ENCODE measurements at places on chromosomes 2 and 18.

- no peak for DNase-seq
These were observed 5.4 kb downstream of the ARHGAP28 start for GRCh38 chr18:6734726-6735430.

DNA sequence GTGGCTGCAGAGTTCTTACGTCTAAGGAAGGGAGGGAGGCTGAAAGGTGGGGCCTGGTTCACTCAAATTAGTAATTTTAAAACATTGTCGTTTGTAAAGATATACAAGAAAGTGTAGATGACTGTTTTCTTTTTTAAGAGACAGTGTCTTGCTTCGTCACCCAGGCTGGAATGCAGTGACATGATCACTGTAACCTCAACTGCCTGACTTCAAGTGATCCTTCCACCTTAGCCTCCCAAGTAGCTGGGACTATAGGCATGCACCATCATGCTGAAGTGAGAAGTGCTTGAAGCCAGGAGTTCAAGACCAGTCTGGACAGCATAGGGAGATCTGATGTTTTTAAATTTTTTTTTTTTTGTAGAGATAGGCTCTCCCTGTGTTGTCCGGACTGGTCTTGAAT, 52.9 kb downstream of the HNRNPLL start:
- DNase-seq: no peak

- no peak for DNase-seq
These were observed 34.7 kb downstream of the RALB start for GRCh38 chr2:120287183-120288015.

DNA sequence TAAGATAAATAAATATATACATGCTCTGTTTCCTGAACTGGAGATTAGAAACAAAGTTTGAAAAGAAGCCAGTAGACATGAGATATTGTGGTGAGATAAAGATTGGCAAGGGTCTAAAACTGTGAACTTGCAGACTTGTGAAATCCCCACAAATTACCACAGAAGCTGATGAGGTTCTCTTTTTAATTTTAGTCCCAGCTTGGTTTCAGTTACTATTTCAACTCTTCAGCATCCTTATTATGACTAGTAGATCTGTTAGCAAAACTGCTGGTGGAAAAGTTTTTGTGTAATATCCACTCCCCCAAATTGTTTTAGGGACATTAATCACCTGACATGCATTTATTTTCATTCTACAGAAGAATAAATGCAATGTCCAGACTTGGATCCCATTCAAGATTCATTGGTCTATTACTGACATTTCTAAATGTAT, 20.8 kb downstream of the RASGRP3 start:
- DNase-seq: no peak

GRCh38 chr2:128491692-128492244, 173.1 kb upstream of the HS6ST1 start:
- peak; percentile 68 for DNase-seq

- no peak for DNase-seq
These were observed 45.8 kb downstream of the E2F6 start for GRCh38 chr2:11420190-11420589.

GRCh38 chr18:34970106-34970505, 71.1 kb upstream of the MAPRE2 start:
- DNase-seq: no peak

DNA sequence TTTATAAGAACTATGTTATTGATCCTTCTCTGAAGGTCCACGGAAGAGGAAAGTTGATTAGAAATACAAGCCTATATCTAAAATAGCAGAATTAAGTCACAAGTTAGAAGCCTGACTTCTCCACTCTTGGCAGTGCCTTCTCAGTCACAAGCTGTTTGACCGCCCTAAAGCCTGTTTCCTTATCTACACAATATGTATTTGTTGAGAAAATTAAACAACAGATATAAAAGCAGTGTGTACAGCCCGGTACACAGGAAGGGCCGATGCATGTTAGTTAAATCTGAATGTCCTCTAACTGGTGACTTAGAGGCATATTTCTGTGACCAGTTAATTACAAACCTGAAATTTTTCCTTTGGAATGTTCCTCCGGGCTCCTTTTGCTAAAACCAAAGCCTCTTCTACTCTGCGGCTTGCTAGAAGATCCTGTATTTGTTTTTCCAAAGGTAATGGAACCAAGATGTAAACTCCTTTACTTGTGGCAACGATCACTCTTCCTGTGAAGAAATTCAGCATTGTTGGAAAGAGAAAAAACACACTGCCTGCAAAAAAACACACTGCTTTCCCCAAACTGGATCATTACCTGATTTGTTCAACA, 33.4 kb downstream of the TGFBRAP1 start:
- no peak for DNase-seq

DNA sequence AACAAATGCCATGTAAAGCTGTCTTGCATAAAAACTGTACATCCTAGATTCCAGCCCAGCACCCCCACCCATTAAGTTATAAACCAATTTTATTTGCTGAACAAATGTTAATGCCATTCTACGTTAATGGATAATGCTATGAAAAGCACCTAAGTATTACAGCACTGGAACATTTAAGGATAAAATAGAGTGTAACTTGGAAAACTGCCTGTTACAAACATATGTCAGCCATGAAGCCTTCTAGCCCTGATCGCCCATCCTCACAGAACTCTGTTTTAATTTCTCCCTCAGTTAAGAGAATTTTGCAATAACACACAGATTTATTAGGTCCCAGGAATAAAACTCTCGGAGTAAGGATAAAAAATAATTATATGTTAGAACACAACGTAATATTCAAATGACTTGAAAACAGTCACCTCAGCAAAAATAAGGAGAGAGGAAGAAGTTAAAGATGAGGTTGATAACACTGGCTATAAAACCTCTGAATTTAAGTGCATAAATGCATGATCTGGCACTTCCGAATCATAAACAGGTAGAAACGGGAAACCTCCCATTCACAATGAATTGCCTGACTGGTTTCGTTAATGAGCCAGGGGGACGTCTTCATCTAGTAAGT, 308.7 kb downstream of the AFF3 start:
- no peak for DNase-seq

- DNase-seq: peak; percentile 28
These were observed 254.8 kb downstream of the CDH2 start for GRCh38 chr18:27921904-27922751.

DNA sequence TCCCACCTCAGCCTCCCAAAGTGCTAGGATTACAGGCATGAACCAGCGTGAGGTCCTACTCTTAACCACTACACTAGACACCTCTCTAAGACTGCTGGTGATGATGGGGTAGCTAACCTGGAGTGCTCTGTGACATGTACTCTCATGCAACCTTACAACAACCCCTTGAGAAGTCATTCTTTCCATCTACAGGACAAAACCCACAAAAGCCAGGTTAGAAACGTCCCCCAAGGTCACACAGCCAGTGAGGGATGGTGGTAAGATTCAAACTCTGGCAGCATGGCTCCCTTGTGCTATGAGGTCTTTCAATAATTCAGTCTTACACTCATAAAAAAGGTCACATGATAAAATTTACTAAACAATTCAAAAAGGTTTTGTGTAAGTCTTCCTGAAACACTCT, 94.8 kb upstream of the SERTAD2 start:
- no peak for DNase-seq

DNA sequence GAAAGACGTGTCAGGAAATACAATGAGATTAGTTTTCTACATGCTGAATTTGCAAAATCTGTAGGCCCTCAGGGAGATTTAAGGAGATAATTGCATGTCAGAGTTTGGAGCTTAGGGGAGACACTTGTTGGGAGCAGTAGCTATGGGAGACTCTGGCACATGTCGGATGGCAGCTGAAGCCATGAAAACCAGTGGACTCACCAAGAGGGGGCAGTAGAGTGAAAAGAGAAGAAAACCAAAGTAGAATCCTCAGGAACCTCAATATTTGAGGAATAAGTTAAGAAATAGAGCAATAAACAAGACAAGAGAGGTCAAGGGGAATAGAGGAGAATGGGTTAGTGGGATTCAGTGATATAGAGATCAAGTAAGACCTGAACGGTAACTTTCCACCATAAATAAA, 24.8 kb downstream of the RUFY4 start:
- no peak for DNase-seq

- DNase-seq: no peak
These were observed 55.2 kb upstream of the FAM136A start for GRCh38 chr2:70356941-70357683.

GRCh38 chr2:170847716-170848115, 31.0 kb downstream of the GAD1 start:
- DNase-seq: no peak

DNA sequence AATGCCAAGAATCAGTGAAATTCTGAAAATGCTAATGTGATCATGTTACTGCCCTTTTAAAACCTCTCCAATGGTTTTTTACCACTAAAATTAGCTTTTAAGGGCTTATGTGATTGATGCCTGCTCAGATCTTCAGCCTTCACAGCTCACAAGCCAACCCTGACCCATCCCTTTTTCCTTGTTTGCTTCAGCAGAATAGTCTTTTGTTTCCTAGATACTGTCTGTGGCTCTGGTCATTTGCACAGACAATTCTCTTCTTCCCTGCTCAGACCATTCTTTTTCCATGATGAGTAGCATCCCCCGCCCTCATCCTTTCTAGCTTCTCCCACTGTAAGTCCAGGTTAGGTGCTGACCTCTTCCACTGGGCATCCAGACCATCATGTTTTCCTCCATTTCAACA, 164.9 kb upstream of the NT5C1B start:
- DNase-seq: no peak

DNA sequence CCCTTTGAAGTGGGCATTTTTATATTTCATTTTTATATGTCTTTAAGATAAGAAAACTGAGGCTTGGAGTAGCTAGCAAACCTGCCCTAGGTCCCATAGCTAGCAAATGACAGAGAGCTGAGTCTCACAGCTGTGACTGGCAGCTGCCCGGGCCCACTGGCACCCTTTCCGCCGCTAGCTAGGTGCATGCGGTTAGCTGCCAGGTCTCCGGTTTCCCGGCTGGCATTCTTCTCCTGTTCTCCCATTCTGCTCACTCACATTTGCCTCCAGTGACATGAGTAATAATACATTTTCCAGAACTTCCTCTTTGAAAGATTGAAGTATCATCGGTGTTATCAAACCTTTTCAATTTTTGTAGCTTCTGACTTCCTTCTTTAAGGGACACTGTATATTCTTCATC, 38.7 kb downstream of the MTCL1 start:
- DNase-seq: no peak

DNA sequence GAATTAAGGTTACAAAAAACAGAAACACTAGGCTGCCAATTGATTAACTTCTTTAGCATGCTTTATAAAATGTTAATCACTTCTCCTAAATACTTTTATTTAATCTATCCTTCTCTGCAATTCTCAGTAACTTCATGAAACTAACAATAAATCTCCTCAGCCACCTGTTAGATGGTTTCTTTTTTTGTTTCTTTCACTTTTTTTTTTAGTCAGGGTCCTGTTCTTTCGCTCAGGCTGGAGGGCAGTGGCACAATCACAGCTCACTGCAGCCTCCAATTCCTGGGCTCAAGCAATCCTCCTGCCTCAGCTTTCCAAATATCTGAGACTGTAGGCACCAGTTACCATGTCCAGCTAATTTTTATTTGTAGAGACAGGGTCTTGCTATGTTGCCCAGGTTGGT, 213.4 kb upstream of the STK17B start:
- DNase-seq: no peak

DNA sequence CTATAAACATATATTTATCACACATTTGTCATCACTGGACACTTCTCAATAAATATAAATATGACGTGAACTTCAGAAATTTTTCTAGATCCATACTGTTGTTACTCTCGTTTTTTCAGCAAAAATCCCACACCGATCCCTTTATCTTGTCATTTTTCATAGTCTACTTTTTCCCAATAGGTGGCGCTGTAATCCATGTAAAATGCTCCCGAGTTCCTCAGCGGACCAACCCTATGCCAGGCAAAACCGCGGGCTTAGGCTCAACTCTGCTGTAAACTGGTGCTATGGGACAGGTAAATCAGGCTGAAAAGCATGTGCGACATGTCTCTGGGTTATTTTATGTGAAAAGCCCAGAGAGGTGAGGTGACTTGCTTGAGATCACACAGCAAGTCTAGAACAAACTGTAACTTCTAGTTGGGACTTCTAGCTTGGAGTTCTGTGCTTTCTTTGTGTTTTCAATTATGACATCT, 104.0 kb downstream of the COBLL1 start:
- peak; percentile 77 for DNase-seq

Measured in H9 (cell line).